ENCODE measurements at places on chromosomes 16 and 17. TPM values are rescaled to one million over a fixed set of nuclear protein-coding genes. Genes with fewer than 3 reads are reported as not detected.

The MEFV gene
- total RNA-seq = 0.68 TPM

The KRT25 gene
- total RNA-seq = not detected

DNA sequence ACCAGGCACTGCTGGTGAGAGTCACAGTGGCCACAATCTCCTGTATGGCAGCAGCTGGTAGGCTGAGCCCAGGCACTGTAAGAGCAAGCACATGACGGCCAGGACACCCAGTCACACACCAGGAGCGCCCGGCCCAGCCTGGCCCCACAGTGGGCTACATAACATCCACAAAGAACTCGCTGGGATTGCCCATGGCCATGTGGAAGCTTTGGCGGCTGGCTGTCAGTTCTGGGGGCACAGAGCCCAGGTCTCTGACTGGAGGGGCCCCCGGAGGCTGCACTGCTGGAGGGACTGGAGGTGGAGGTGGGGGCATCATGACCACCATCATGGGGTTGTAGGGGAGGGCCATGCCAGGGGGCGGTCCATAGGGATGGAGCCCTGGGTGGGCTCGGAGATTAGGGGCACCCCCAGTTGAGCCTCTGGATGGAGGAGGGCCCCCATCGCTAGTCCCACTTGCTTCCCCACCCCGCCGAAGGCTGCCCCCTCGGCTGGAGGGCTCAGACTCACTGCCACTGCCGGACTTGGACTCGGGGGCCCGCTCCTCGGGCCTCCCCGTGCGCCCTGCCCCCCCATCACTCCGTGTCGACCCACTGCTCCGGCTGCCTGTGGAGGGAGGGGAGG lies 6.1 kb downstream of the ACADVL start:
- DNase-seq = no peak

GRCh38 chr16:74865922-74866598 lies 91.4 kb upstream of the FA2H start:
- DNase-seq = no peak

The OR1D2 gene
- not detected for total RNA-seq

GRCh38 chr16:10579965-10580882 lies at the start of gene EMP2:
Gene EMP2 (minus strand): TSS chr16:10580598. CDS start chr16:10547617, 32,981 bp downstream.
- peak; percentile 87 for DNase-seq

DNA sequence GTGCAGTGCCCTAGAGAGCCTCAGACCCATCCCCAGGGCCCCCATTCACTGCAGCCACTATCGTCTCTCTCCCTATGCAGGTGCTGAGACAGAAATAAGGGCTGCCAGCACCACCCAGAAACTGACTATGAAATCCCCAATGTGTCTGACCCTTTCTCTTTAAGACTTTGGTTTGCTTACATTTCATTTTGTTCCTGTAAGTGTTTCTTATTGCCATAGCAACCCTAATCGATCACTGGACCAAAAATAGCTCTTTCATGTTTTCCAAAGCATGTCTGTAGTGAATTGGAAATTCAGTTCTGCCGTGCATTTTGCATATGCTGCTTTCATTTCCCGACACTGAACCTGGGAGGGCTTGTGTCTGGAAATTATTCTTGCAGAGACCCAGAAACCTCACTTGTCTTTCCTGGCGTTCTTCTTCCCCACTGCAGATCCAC lies 148.7 kb upstream of the NOL11 start:
- DNase-seq = no peak

The USP6 gene
- 0.82 TPM for total RNA-seq

The FNDC8 gene
- not detected for total RNA-seq

The NOXO1 gene
- total RNA-seq = 13.1 TPM

GRCh38 chr17:16529906-16530305 lies 37.9 kb upstream of the LRRC75A start:
- DNase-seq = no peak

- DNase-seq = no peak
These were observed 34.2 kb downstream of the CFAP20 start for GRCh38 chr16:58094791-58095574.

- no peak for DNase-seq
These were observed 3.0 kb upstream of the MTMR4 start for GRCh38 chr17:58517378-58517927.

GRCh38 chr16:19474617-19475016 lies 47.3 kb downstream of the GDE1 start:
- DNase-seq = no peak

DNA sequence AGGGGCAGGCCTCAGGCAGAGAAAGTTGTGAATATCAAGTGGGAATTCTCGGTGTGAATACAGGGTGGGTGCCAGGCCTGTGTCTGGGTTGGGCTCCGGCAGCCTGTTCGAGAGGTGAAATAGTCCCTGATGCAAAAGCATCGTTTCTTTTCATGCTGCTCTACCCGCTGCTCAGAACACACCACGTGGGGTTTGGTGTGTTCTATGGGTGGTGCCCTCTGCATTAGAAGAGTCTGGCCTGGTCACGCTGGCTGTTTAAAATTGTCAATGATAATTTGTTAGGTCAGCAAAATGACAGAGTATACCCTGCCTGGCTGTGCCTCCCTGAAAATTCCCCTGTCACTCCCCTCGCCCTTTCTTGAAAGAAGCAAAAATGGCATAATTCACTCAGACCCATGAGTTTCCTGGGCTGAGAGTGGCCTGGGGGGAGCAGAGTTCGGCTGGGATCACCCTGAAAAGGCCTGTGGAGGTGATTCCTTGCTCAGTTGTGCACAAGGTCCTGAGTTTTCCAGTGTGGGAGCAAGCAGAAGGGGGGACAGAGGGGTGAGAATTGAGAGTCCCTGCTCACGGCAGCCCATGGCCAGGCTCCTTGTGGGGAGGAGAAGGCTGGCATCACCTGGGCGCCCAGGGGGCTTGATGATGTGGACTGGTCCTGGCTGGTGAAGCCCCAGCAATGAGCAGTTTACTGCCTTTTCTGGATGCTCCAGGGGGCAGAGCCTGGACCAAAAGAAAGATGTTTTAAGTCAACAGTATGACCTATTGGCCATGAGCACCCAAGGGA lies 3.2 kb downstream of the CACNG5 start:
- DNase-seq = no peak

The NPIPB9 gene
- 23.9 TPM for total RNA-seq

GRCh38 chr16:48535831-48536613 lies 74.0 kb downstream of the N4BP1 start:
- DNase-seq = peak; percentile 36

The SHISA9 gene
- total RNA-seq = 2.6 TPM

GRCh38 chr17:67801626-67802175 lies 23.6 kb upstream of the BPTF start:
- no peak for DNase-seq

GRCh38 chr17:58280480-58281217 lies at the start of gene MPO:
Gene MPO (minus strand): TSS chr17:58280935. CDS start chr17:58280758, 177 bp downstream.
- no peak for DNase-seq

DNA sequence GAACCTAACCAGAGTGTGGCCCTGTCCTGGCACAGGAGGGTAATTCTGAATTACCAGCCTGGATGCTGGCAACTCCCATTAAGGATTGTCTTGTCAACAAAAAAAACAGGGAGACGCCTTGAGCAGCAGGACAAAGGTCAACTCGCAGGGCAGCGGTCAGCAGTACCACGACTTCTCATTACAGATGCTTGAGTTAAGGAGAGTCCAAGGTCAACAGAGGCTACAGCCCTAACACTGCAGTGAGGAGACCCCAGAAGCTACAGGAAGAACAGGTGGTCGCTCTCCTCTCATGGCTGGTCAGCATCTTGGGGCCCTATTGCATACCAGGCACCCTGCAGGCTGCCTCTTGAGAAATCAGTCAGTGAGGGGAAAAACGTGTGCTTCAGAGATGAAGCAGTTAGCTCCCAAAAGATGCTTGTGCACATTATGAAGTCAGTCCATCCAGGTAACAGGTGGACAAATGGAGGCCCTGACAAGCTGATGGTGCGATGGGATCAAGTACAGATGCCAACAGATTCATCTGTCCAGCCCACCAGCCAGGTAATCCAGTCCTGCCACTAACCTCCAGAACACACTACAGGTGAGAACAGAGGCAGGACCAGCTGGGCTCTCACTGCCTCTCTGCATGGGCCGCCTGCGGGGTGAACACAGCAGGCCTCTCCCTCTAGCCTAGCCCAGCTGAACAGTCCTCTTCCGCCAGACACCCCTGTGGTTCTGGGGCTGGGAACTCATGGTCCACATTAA lies 4.2 kb downstream of the CSNK1D start:
- DNase-seq = peak; percentile 64

GRCh38 chr17:51601622-51602261 lies 341.4 kb downstream of the UTP18 start:
- DNase-seq = no peak

- peak; percentile 91 for DNase-seq
These were observed 19.2 kb downstream of the GJD3 start for GRCh38 chr17:40345161-40345993.

DNA sequence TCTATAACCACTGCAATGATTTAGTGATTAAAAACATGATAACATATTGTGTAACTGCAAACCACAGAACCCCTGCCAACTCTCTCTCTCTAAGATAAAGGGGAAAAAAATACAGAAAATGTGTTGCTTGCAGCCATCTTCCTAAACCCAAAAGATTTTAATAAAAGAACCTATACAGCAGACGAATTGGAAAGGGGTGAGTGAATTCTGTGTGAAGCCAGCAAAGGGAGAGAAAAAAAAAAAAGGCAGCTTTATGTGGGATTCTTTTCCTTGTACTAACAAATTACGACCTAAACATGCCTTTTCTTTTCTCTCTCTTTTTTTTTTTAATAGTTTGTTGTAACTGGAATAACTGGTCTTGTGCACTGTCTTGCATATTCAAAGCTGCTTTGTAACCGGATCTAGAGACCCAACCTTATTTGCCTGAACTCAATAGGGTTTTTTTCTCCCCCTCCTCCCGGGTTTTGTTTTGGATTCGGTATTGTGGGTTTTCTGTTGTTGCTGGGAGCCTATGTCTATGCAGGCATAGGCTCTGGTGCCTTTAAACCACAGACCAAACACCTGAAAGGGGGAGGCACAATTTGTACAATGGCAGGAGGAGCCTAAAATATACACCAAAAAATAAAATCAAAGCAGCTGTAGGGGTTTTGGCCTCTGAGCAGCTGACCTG lies 7.0 kb upstream of the ZFHX3 start:
- no peak for DNase-seq

The TMEM238L gene
- total RNA-seq = 38.4 TPM

DNA sequence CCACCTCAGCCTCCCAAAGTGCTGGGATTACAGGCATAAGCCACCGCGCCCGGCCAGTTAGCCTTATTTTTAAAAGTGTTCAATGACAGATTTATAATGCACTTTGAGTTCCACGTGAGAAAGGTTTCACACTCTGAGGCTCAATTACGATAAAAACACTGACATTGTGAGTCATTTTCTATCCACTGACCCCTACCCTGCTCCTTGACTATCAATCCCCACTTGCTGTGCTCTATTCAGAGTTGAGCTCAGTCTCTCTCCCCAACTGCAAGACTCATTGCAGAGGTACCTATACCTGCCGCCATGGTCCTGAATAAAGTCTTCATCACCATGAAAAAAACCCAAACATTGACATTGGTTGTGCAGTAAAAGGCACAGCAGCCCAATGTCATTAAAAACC lies 8.5 kb downstream of the GFOD2 start:
- no peak for DNase-seq

DNA sequence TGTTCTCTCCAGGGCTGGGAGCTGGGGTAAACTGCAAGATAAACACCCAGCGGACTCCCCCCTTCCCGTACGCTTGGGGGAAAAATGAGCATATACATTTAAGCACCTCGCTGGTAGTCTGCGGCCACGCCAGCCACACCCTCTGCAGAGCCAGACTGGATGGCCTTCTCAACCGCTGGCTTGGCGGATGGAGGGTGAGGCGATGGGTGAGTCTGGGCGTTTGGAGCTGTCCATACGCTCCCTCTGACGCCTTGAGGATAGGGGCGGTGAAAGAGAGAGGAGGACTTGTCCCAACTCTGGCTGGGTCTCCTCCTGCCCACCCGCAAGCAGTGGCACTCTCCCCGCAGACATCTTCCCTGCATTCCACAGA lies 1.0 kb downstream of the ITGA3 start:
- peak; percentile 69 for DNase-seq

The GPR179 gene
- total RNA-seq = not detected

The SMTNL2 gene
- total RNA-seq = 0.96 TPM

DNA sequence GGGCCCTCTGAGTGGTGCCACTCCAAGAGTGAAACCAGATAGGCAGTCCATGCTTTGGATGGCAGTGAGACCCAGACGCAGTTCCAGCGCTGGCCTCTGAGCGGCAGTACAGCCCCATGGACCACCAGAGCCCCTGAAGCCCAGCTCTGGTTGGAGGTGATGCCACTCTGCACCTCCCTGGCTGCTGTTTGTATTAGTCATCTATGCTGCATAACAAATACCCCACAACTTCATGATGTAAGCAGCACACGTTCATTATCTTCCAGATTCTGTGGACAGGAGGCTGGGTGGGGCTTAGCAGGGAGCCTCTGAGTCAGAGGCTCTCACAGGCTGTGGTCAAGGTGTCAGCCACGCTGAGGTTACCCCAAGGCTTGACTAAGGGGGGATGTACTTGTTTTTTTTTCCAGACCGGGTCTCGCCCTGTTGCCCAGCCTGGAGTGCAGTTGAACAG lies 5.1 kb upstream of the NME4 start:
- DNase-seq = peak; percentile 65

GRCh38 chr16:88661468-88661867 lies 1.4 kb downstream of the MVD start:
- no peak for DNase-seq

DNA sequence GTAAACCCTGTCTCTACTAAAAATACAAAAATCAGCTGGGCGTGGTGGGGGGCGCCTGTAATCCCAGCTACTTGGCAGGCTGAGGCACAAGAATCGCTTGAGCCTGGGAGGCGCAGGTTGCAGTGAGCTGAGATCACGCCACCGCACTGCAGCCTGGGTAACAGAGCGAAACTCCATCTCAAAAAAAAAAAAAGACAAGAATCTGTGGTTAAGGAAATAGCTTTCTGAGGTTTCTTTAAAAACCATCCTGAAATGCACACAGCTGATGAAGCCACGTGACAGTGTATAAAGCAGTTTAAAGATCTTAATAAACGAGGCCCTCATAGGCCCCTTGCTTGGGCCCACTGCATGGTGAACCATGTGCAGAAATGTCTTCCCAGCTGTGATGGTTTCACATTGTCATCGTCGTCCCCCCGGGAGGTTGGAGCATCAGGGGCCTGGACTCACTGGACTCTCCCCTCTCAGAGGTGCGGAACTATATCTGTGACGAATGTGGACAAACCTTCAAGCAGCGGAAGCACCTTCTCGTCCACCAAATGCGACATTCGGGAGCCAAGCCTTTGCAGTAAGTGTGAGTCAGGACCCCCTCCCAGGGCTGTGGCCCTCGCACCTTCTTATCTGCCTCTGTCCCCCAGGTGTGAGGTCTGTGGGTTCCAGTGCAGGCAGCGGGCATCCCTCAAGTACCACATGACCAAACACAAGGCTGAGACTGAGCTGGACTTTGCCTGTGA lies 16.2 kb downstream of the ZNF276 start:
- DNase-seq = no peak

The SLFN14 gene
- total RNA-seq = not detected
